ENCODE measurements at places on chromosomes 5 and 9.

DNA sequence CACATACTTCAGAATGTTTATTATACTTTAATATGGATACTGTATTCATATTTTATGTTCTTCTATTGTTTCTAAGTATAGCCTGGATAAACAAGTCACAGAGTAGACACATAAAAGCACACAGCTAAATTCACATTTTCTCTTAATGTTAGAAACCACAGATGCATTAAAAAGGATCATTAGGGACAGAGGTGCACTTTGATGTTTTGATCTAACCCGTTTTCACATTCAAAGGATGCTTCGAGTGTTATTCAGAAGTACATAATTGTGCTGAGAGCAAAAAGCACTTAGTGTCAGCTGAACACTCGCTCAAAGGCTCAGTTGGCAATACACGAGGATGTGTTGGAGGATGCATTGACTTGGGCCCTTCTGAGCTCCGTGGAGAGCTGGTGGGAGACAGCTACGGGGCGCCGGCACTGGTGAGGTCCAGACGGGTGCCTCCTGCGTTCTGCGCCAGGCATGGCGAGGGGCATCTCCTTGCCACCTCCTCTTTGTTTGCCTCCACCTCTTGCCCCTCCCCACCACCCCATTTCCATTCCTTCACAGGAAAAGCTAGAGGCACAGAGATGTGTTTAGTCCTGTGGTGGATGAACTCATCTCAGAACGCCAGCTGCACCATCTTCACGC is 35.5 kb downstream of the MED10 start:
- no peak for DNase-seq

- no peak for DNase-seq
These were observed 143.4 kb downstream of the MACROH2A1 start for GRCh38 chr5:135255461-135256178.

DNA sequence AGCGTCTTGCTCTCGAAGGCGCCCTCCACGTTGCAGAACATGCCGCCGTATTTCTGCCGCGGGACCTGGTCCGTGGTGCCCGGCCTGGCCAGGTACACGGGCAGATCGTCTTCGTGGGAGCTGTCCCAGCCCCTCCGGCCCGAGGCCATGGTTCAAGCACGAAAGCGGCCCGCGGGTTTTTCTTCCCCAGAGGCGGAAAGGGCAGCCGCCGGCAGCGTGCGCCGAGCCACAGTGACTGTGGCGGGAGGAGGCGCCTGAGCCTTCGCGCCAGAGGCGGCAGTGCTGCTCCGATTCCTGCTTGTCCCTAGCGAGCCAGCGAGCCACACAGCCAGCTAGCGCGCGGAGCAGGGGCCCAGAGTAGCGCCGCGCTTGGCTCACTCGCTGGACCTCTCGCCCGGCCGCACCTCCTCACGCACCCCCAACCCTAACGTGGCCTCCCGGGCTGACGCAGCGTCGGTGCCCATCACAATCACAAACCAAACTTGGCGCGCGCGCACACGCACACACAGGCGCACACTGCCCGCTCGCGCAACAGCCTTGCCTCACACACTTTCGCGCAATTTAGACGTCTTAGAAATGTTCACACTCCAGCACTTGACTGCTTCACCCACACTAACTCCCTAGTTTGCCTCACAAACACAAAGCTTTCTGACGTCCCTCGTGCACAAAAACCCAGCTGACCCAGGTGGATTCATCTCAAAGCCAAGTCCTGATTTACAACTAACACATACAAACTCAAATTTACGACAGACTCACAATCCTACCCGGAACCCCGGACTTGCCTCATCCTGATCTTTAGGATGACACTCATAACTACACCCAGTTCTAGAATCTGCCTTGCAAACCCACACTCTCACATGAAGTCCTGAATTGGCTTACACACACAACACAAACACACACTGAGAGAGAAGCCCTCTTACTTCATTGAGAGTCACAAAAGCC is at the start of gene DPYSL3:
Gene DPYSL3 (minus strand): TSS at position 359 of the 942 bp plus-strand sequence. CDS start 210 bp downstream, at position 149.
- DNase-seq: no peak

DNA sequence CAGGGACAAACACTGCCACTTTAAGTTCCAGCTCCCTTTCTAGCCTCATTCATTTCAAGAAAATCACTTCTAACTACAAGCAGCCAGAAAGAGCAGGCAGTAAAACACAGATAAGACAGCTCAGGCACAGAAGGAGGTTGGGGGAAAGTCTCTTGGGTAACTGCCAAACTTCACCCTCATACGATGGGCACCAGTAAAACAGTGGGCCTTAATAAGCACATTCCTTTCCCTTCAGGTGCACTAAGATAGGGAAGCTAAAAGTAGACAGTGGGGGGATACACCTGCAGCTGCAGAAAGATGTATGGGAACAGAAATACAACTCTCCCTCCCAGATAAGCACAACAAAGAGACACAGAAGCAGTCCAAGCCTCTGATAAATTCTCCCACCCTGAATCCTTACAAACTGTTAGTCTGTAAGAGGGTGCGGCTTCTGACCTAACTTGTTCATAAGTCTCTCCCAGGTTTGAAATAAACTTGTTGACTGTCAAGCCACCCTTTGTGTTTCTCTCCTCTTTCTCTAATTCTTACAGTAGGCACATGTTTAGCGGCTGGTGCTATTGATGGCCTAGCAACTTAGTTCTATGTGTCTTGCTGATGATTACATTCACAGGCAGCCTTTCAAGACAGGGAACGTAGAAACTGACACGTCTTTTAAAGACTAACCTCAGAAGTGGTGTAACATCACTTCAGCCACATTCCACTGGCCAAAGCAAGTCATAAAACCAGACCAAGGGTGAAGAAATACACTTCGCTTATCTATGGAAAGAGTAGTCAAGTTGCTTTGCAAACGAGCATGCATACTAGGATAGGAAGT is 6.8 kb upstream of the CKS2 start:
- DNase-seq: no peak
